ENCODE measurements at places on chromosomes 13 and 19.

- no peak for DNase-seq
Observed at GRCh38 chr13:109883181-109884180, 97.1 kb upstream of the IRS2 start.

- DNase-seq = no peak
Observed at GRCh38 chr19:55189403-55189835, 9.3 kb upstream of the SYT5 start.

- no peak for DNase-seq
Observed at GRCh38 chr19:29006057-29006735, 206.8 kb downstream of the UQCRFS1 start.

DNA sequence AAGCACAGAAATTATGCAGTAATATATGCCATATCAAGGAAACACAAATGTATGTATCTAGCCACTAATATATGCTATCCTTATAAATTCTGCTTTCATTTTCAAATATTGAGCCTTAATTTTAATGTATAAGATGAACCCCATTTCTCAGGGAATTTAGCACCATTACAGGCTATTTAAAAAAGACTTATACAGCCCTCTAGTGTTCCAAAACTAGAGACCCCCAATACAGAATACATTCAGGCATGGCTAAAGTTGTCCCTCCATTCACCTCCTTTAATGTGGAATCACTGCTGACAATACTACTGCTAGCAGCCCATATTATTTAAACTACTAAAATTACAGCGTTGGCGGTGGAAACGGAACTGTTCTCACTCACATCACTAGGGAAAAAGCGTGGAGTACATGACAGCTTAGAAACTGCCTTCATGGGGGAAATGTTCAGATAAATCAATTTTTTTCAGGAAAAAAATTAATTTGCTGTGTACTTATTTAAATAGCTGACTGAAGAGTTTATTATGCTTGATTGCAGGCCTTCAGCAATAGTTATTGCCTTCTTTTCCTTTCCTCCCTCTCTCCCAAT is 541.0 kb downstream of the PCDH9 start:
- DNase-seq = no peak

GRCh38 chr19:43798546-43799409 is 3.5 kb downstream of the LYPD5 start:
- peak; percentile 77 for DNase-seq

DNA sequence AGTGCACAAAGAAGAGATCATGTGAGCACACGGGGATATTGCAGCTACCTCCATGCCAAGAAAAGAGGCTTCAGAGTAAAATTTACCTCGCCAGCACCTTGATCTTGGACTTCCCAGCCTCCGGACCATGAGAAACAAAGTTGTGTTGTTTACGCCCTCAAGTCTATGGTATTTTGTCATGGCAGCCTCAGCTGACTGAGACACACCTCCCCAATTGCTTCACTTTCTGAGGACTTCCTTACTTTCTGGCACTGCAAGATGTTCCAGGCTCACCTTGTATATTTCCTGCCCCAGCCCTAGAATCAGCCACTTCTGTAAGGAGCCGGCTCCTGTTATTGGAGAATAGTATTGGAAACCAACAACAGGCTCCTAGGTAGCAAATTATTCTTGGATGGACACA is 6.6 kb upstream of the CEBPG start:
- DNase-seq = no peak

GRCh38 chr19:56294549-56294948 is 20.1 kb downstream of the ZSCAN5A start:
- DNase-seq = no peak

- DNase-seq = no peak
Observed at GRCh38 chr13:30398601-30399072, 23.7 kb upstream of the UBE2L5 start.

DNA sequence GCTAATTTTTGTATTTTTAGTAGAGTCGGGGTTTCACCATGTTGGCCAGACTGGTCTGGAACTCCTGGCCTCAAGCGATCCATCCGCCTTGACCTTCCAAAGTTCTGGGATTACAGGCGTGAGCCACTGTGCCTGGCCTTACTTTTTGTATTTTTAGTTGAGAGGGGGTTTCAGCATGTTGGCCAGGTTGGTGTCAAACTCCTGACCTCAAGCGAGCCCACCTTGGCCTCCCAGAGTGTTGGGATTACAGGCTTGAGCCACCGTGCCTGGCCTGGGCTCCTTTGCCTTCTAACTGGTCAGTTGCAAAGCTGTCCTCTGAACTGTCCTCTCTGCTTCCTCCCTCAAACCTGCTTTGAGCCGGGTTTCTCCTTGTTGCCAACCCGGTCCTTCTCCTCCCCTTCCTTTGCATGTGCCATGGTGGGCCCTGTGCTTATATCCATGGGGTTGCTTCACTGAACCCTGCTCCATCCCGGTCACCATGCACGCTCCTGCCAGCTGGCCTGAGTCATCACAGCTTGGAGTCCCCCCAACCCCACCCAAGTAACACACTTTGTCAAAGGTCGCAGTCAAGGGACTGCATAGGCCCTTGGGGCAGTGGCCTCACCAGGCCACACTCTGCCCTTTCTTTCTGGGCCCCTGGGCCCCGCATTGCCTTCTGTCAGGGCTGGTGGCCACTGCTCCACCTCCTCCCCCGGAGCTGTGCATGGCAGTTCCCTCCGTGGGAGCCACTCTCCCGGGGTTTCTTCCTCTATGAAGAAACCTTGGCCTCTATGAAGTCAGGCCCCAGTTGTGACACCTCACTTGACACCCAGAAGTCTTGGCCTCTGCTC is 21.2 kb downstream of the WTIP start:
- no peak for DNase-seq

DNA sequence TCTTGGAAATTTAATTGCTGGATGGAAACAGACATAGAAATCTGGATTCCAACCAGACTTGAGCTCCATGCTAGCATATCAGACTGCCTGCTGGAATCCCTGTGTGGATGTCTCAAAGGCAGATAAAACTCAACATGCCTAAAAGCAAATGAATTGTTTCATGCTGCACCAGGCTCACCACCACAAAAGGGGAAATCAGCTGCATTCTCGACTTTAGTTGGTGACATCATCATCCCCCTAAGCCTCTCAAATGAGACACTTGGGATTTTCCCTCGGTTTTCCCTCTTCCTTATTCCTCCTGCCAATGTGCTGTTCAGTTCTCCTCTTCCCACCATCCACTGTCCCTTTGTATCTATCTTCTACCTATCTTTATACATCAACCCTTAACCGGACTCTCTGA is 134.3 kb downstream of the ZDHHC20 start:
- DNase-seq = no peak
